Nucleus accumbens (tissue), 56 donors: ENCODE measurements at places on chromosomes 3 and 15.

GRCh38 chr15:50227076-50227475, 38.5 kb downstream of the HDC start:
- no peak for DNase-seq

DNA sequence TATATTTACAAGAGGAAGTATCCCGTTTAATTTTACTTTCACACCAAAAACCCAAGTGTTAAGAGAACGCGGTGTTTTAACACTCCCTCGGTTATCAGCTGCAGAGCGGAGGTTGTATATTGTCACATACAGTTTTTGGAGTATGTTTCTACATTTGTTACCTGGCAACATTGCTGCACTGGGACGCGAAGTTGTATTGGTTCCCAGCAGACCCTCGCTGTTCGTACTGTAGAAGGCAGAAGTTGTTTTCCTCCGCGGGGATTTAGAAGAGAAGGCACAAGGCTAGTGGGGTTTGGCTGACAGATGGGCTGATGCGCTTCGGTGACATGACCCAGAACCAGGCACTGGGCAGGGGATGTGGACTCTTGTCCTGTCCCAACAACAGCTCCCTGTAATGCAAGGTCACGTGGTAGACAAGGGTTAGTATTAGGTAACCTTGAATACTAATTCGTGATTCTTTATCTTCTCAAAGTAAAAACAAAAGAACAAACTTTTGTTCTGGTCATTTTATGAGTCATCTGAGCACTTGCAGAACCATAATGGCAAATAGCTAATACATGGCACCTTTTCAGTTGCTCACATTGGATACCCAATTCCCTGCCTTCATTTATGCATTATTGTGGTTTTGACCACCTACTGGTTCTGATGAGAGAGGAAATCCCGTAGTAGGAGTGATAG, 230.4 kb upstream of the BHLHE40 start:
- DNase-seq, result no peak

DNA sequence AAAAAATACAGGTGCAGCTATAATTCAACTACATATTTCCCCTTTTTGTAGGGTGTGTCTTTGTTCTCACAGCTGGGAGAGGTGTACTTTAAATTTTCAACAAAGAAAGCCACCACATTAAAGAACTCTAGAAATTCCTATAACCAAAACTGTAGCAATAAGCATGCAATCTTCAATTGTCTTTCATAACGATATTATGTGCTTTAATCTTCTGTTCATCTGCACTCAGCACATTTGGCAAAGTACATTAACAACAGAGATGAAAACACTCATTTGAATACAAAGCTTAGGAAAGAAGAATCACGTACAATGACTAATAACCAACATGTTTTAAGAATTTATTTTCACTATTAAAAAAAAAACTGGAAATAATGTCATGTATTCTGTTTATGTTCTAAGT, 1025.8 kb downstream of the ROBO1 start:
- no peak for DNase-seq

DNA sequence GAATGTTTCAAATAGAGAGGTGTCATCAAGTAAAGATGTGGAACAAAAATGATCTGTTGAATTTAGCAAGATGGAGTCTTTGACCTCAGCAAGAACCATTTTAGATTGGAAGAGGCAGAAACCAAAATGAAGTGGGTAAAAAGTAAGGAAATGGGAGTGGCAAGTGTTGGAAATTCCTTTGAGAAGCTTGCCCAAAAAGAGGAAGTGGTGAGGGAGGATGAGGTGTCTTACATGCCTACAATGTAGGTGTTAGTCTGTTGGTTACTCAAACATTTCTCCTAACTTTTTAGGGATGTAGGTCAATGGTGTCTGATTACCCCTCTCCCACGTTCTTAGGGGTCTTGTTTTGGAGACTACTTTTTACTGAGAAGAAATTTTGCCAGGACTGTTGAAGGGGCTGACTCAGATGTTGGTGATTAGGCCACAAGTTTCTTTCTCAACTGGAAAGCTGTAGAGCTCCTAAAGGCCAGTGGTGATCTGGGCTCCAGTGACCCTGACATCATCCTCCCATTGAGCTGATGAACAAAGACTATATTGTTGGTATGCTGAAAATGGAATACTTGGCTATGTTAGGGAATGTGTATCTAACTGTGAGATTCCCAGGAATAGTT, 5.1 kb downstream of the PPP2R3A start:
- DNase-seq, result peak; percentile 61

GRCh38 chr15:48202068-48202467, 4.0 kb upstream of the SLC12A1 start:
- no peak for DNase-seq

DNA sequence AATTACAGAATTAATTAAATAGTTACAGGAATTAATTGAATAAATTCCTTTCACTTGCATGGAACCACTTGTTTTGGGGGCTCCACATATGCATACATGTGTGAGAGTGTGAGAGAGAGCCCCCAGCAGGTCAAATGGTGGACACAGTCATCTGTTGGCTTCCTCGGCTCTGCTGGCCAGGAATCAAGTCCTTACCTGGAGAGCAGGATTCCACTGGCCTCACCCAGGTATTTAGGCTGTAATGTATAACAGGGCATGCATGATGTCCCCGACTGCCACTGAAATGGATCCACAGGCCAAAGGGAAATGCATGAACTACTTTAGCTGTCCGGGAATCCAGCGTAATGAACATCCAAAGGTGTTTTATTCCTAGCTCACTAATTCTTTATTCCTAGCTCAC, 139.7 kb upstream of the SMAD3 start:
- DNase-seq, result no peak

DNA sequence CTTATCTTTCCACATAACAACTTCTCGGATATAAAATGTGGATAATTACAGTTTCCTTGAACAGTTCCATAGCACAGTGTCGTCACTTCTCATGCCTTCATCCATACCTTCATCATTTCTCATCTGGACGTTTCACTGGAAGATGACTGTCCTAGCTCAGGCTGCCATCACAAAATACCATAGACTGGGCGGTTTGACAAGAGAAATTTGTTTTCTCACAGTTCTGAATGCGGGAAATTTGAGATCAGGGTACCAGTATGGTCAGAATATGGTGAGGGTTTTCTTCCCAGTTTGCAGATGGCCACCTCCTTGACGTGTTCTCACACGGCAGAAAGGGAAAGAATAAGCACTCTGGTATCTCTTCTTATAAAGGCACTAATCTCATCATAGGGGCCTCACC, 42.8 kb downstream of the TMEM108 start:
- DNase-seq, result no peak

- DNase-seq, result no peak
Observed at GRCh38 chr3:100149713-100150415, 35.6 kb upstream of the FILIP1L start.

- DNase-seq, result no peak
Observed at GRCh38 chr3:112794622-112795172, 52.0 kb downstream of the CD200R1L start.

- DNase-seq, result no peak
Observed at GRCh38 chr15:31311735-31312619, 14.7 kb upstream of the KLF13 start.
